ENCODE measurements at places on chromosomes 1 and 21. TPM values are rescaled to one million over a fixed set of nuclear protein-coding genes. Genes with fewer than 3 reads are reported as not detected.

DNA sequence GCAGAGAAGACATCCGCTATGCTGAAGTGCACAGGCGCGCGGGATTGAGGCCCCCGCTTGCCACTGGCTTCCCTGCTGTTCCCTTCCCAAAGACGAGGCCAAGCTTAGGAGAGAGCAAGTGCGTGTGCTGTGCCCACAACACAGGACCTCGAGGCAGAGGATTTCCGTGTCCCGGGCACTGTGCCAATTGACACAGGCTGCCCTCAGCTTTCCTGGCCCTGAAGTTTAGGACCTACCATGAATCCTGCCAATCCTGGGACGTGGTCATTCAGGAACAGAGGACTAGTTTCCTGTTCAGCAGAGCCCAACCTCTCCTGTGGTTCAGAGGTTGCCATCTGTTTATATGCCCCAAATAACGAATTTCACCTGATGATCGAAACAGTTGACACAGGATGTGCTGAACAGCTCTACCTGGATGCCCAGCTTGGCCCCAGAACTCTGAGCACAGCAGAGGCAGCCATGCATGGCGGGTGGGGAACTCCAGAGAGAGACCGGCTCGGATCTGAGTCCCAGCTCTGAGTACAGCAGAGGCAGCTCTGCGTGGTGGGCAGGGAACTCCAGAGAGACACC is 22.0 kb downstream of the SLC37A1 start:
- peaks cover 13% of the 10 kb centered on the region for H3K36me3 ChIP-seq
- H3K4me1 ChIP-seq = peaks cover 49% of the 10 kb centered on the region
- peak overlapping the region; percentile 79 for H3K4me3 ChIP-seq
- peak; percentile 75 for DNase-seq

NBPF6 gene
- polyA plus RNA-seq = not detected

GRCh38 chr1:2506901-2507565 is 19.4 kb downstream of the PANK4 start:
- no peaks in the 10 kb centered on the region for H3K36me3 ChIP-seq
- no peaks in the 10 kb centered on the region for H3K4me1 ChIP-seq
- no peaks in the 10 kb centered on the region for H3K27me3 ChIP-seq
- DNase-seq = no peak

GRCh38 chr1:3065797-3066196 is 3.2 kb upstream of the PRDM16 start:
- H3K36me3 ChIP-seq = no peaks in the 10 kb centered on the region
- peaks cover 8% of the 10 kb centered on the region for H3K27me3 ChIP-seq
- H3K27ac ChIP-seq = no peak overlapping the region
- no peak overlapping the region for H3K4me3 ChIP-seq

- DNase-seq = no peak
- H3K4me3 ChIP-seq = no peak overlapping the region
- peaks cover 9% of the 10 kb centered on the region for H3K4me1 ChIP-seq
Measured at GRCh38 chr1:166470014-166470413, 303.2 kb upstream of the FAM78B start.

DNA sequence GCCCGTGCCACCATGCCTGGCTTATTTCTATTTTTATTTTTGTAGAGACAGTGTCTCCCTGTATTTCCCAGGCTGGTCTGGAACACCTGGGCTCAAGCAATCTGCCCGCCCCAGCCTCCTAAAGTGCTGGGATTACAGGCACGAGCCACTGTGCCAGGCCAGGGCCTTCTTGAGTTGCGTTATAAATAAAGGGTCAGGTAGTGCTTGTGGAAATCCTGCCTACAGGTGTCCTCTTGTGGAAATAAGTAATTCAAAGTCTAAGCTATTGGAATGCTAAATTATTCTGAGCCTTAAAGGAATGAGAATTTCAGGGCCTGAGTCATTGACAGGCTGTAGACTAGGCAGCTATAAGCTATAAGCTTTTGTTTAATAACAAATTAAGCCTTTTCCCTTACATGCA is 8.1 kb upstream of the SFT2D2 start:
- no peaks in the 10 kb centered on the region for H3K4me1 ChIP-seq
- no peak overlapping the region for H3K4me3 ChIP-seq
- no peak overlapping the region for H3K27ac ChIP-seq
- DNase-seq = no peak
- H3K36me3 ChIP-seq = no peaks in the 10 kb centered on the region
- no peaks in the 10 kb centered on the region for H3K27me3 ChIP-seq

DNA sequence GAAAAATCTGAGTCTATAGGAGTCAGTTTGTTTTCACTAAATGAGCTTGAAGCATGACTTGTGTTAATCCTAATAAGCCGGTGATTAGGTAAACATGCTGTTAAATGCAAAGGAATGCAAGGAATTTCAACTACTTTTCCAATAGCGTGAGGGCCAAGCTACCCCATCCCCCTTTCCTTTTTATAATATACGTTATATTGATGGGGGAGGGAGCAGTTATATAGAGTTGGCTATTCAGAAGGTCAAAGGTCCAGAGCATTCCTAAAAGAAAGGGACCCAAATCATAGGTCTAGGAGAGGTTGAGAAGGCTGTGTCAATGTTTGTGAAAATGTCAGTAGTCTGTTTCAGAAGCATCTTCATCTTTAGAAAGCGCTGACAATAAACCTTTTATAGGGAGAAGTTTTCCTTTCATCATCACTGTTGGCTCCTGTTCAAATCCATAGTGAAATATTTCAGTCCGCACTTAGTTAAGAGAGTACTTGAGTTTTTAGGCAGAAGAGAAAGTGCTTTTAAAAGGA is 3.8 kb downstream of the CCN1 start:
- no peak overlapping the region for H3K4me3 ChIP-seq
- H3K36me3 ChIP-seq = peaks cover 7% of the 10 kb centered on the region
- DNase-seq = no peak

- H3K27me3 ChIP-seq = no peaks in the 10 kb centered on the region
- peaks cover 49% of the 10 kb centered on the region for H3K4me1 ChIP-seq
- DNase-seq = peak; percentile 61
Measured at GRCh38 chr1:27365372-27366112, 1.2 kb downstream of the MAP3K6 start.

DNA sequence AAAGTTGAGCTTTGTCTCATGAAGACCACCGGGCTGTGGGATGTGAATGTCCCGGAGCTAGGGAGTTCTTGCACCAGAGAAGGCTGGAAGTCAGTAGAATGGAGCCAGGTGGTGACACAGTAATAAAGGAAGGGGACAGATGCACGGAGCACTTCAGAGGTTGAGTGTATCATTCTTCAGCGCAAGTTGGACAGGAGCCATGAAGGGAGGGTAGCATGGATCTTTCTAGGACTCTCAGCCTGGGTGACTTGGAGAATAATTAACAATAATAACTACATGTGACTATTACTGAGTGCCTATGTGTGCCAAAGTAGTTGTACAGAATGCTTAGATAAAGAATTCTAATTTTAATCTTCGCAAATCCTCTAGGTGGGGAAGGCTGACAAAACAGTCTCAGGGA is 258.7 kb upstream of the AJAP1 start:
- no peak overlapping the region for H3K27ac ChIP-seq
- no peaks in the 10 kb centered on the region for H3K36me3 ChIP-seq
- H3K27me3 ChIP-seq = peaks cover 26% of the 10 kb centered on the region
- no peak overlapping the region for H3K4me3 ChIP-seq
- DNase-seq = no peak
- no peaks in the 10 kb centered on the region for H3K4me1 ChIP-seq

KIAA1614 gene
- polyA plus RNA-seq = not detected

GRCh38 chr1:247367786-247368422 is 36.2 kb upstream of the ZNF496 start:
- H3K27me3 ChIP-seq = peaks cover 28% of the 10 kb centered on the region
- peaks cover 4% of the 10 kb centered on the region for H3K4me1 ChIP-seq
- peaks cover 3% of the 10 kb centered on the region for H3K36me3 ChIP-seq
- DNase-seq = no peak
- no peak overlapping the region for H3K4me3 ChIP-seq
- no peak overlapping the region for H3K27ac ChIP-seq

ANXA9 gene
- not detected for polyA plus RNA-seq

GRCh38 chr1:27332536-27333281 is 9.1 kb upstream of the SYTL1 start:
- peaks cover 5% of the 10 kb centered on the region for H3K36me3 ChIP-seq
- peak; percentile 51 for DNase-seq
- H3K27me3 ChIP-seq = no peaks in the 10 kb centered on the region

- H3K36me3 ChIP-seq = no peaks in the 10 kb centered on the region
- H3K27me3 ChIP-seq = no peaks in the 10 kb centered on the region
- no peak overlapping the region for H3K4me3 ChIP-seq
Measured at GRCh38 chr1:78472851-78473496, 17.8 kb upstream of the PTGFR start.

DNA sequence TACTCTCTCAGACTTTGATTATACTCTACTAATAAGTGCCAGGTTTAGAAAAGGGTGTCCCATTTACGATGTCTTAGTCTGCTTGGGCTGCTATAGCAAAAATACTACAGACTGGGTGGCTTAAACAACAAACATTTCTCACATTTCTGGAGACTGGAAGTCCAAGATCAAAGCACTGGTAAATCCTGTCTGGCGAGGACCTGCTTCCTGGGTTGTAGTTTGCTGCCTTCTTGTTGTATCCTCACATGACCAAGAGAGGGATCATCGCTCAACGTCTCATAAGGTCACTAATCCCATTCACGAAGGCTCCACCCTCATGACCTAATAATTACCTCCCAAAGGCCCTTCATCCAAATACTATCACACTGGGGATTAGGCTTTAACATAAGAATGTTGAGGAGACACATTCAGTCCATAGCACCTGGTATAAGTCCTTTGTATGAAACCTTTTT is 12.0 kb downstream of the PRDX6 start:
- no peak overlapping the region for H3K4me3 ChIP-seq
- no peak for DNase-seq
- no peaks in the 10 kb centered on the region for H3K4me1 ChIP-seq

DNA sequence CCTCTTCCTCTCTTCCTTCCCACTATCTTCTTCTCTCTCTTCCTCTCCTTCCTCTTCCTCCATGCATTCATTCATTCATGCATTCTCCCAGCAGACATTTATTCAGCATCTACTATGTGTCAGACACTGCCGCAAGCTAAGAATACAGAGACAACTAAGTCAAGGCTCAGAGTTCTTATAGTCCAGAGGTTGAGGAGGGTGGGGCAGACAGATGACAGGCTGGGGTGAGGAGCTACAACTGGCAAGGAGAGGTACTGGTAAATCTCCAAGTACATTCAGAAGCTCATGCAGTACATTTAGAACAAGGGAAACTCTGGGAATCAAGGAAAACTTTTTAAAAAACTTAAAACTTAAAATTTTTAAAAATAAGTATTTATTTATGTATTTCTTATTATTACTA is 56.4 kb upstream of the FMOD start:
- no peak for DNase-seq
- no peak overlapping the region for H3K4me3 ChIP-seq
- H3K27ac ChIP-seq = no peak overlapping the region
- H3K4me1 ChIP-seq = peaks cover 36% of the 10 kb centered on the region
- H3K36me3 ChIP-seq = no peaks in the 10 kb centered on the region

GRCh38 chr1:108575375-108575774 is 15.5 kb downstream of the EEIG2 start:
- no peaks in the 10 kb centered on the region for H3K27me3 ChIP-seq
- peaks cover 2% of the 10 kb centered on the region for H3K4me1 ChIP-seq
- peaks cover 7% of the 10 kb centered on the region for H3K36me3 ChIP-seq

GRCh38 chr1:57986432-57986831 is 560.1 kb downstream of the OMA1 start:
- no peak overlapping the region for H3K27ac ChIP-seq
- no peaks in the 10 kb centered on the region for H3K36me3 ChIP-seq
- peaks cover 16% of the 10 kb centered on the region for H3K27me3 ChIP-seq
- peak; percentile 4 for DNase-seq

DNA sequence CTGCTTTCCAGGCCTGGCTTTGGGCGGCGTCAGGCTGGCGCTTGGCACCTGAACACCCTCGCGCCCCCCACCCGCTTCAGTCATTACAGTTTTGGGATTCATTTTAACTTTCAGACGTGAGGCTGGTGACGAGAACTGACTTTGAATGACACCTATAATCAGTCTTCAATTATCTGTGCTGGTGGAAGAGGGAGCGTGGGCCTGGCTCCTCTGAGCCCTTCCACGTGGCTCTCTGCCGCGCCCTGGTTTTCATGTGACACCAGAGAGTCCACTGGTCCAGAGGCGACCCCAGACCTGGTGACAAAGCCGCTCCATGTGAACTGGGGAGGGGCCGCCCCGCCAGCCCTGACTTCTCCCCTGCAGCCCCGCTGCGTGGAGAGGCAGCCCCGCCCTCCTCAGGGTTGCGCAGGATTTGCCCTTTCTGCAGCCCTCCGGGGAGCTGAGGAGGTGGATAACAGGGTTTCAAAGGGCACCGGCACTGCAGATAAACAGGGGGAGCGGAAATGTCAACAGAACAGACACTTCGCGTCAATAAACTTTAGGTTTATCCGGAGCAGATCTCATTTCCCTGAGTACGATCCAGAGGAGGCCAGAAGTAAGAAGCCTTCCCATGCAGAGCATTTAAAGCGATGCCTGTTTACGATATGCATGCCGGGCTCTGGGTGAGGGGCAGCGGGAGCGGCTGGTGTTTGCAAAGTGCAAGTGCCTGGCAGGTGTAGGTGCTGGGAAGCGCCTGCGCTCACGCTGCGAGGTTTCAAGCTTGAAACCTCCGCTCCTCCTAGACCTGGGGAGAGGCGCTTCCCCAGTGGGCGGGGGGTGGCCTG is 56.4 kb downstream of the AJAP1 start:
- no peaks in the 10 kb centered on the region for H3K36me3 ChIP-seq
- H3K4me3 ChIP-seq = no peak overlapping the region
- DNase-seq = no peak
- H3K27me3 ChIP-seq = peaks cover 20% of the 10 kb centered on the region

GRCh38 chr1:9020305-9020704 is 5.9 kb downstream of the SLC2A7 start:
- H3K27ac ChIP-seq = no peak overlapping the region
- H3K36me3 ChIP-seq = no peaks in the 10 kb centered on the region
- H3K27me3 ChIP-seq = no peaks in the 10 kb centered on the region
- DNase-seq = no peak
- H3K4me3 ChIP-seq = no peak overlapping the region
- H3K4me1 ChIP-seq = peaks cover 17% of the 10 kb centered on the region

SLC6A17 gene
- polyA plus RNA-seq = not detected

OR2L13 gene
- polyA plus RNA-seq = 0.47 TPM

GRCh38 chr1:54798206-54798605 is 2.9 kb downstream of the TTC22 start:
- H3K36me3 ChIP-seq = no peaks in the 10 kb centered on the region
- no peak for DNase-seq
- no peak overlapping the region for H3K4me3 ChIP-seq
- H3K27ac ChIP-seq = no peak overlapping the region
